ENCODE measurements at places on chromosomes 13 and 19.

DNA sequence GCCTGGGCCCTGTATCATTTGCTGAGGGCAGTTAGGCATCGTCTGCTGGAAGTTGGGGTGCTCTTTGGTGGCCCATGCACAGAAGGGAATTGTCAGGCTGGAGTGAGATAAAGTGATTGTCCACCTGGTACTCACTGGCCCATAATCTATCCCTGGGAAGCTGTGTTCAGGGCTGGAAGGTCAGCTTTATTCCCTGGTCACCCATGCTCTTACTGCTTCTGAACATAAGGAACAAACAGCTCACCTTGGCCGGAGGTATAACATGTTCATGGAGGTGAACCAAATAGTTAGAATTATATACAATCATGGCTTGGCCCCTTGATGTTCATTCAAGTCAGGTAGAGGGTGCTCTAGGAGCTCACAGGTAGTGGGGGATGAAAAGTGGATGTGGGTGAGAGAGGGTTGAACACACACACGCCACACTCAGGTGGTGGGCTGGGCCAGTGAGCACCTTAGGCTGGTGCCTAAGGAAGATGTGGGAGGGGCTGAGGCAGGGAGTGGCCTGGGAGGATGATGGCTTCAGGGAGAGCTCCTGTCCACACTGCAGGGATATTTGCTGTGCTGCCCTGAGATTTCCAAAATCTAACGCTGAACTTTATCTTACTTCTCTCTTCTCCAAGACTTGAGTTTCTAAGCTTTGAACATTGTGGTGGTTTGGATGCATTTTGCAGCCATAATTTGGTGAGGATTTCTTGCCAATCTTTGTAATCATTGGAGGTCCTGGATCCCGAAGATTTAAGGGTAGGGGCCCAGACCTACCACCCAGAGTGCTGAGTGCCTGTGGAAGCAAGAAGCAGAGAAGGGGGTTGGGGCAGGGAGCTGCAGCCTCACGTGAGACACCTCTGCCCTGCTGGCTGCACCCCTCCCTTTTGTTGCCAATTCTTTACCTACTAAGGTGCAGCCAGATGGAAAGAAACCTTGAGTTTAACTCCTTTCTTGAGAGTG is 420.6 kb downstream of the ZNF536 start:
- no peak for DNase-seq

- no peak for DNase-seq
Observed at GRCh38 chr13:105643966-105644365, 891.5 kb downstream of the EFNB2 start.

- DNase-seq, result no peak
Observed at GRCh38 chr13:55570371-55570770, 1570.3 kb upstream of the PRR20A start.

GRCh38 chr19:44627631-44628030 is 14.3 kb downstream of the IGSF23 start:
- DNase-seq, result no peak

DNA sequence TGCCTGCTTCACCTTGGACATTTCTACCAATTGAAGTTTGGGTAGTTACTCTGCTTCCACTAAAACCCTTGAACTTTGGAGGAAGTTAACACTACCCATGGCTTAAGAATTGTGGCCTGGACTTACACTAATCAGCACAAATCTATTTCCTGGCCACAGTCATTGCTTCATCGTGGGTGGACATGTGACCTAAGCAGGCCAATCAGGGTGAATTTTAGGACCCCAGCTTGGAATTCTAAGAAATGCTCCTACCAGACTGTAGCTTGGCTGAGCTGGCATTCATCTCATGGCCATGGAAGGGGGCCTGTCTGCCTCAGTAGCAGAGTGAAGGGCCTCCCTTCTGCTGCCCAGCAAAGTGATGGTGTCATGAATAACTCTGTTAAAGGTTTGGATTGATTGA is 58.3 kb upstream of the SLC15A1 start:
- DNase-seq, result no peak

DNA sequence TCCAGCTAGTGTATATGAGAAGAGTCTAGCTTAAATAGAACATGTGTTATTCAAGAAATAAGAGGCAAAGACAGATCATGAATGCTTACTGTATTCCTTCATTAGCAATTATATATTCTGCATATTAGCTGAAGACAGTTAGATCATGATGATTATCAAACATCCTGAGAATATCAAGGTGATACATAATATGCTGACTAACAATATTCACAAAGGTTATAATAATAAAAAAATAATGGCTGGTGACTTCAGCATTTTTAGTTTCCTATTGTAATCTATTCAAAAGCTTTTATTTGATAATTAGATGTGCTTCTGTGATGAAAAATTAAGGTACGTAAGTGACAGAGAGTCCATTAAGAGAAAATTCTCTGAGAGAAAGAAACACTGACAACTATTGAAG is 511.4 kb downstream of the PCDH17 start:
- DNase-seq, result no peak

DNA sequence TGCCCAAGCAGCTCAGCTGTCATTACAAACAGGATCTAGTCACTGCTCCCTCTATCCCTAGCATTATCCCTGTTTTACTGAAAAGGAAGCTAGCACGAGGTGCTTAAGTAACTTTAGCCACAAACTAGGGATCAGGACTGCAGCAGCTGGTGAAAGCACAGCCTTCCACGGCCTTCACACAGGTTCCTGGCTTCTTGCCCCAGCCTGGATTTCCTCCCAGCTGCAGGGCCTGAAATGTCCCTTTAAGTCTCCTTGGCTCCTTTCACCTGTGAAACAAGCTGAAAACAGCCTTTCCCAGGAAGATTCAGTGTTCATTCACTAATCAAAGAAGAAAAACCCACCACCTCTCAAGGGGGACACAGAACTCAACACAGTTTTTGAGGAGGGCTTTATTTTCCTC is 754.5 kb downstream of the DIAPH3 start:
- no peak for DNase-seq

- DNase-seq, result no peak
Observed at GRCh38 chr13:103539721-103540381, 473.6 kb upstream of the SLC10A2 start.

- DNase-seq, result no peak
Observed at GRCh38 chr19:42197375-42197817, 20.1 kb downstream of the DEDD2 start.

All from CD8-positive, alpha-beta memory T cell (primary cell).